SW 1271 (cell line): ENCODE measurements at places on chromosomes 13 and 19.

DNA sequence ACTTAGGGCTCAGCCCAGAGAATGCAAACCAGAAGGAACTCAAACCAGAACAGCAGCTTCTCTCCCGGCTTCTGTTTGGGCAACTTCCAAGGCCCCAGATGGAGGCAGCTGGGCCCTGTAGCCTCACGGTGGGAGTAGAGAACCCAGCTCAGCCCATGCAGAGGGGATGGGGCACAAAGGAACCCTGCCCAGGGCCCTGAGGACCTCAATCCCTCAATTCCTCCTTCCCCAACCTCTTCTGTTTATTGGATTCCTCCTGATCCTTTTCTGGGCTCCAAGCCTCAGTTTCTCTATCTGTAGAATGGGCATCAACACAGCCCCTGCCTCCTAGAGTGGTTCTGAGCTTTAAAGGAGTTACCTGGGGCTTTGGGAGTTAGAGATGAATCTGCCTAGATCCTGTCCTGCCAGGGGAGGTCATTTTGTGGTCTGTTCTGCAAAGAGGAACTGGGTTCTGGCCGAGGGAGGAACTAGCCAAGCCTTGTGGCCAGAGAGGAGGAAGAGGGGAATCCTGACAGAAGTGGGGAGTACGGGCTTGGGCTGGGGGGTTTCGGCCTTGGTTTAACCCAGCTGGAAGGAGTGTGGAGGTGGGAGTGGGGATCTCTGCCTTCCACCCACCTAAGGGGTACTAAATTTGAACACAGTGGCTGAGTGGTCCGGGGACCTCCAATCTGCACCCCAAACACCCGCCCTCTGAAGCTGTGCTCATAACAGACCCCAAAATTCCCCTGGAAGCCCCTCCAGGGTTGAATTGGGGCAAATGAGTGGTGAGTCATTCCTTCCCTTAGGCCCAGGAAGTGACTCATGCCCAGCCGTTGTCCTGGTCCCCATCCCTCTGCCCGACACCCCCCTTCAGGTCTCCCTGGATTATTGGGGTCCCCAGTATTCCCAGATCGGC is 2.7 kb downstream of the ADGRE5 start:
- DNase-seq: no peak

- no peak for DNase-seq
Measured at GRCh38 chr19:41682437-41682836, 5.6 kb downstream of the CEACAM7 start.

- no peak for DNase-seq
Measured at GRCh38 chr19:30093966-30094755, 152.1 kb downstream of the URI1 start.

DNA sequence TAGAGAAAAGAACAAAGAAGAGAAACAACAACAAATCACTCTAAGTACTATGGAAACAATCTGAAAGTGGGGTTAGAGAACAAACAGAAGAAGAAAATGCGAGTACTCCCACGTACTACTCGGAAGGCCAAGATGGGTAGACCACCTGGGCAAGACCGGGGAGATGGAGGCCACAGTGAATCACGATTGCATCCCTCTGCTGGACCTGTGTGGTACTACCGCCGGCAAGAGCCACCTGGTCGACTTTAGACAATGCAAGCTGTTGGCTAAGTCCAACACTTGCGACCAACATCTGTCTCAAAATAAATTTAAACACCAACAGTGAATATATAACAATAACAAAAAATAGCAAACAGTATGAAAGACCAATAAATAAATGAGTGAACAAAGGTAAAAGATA is 45.5 kb upstream of the ZNF91 start:
- DNase-seq: no peak
